Brain pericyte (primary cell): ENCODE measurements at places on chromosomes 6 and 20.

GRCh38 chr20:7772371-7772770 is 167.9 kb downstream of the HAO1 start:
- DNase-seq: no peak

- DNase-seq: peak; percentile 89
Observed at GRCh38 chr6:27472617-27473400, at the start of gene ZNF184. TSS of gene ZNF184 (minus strand) at chr6:27473105. CDS start at chr6:27472294, 811 bp downstream.

DNA sequence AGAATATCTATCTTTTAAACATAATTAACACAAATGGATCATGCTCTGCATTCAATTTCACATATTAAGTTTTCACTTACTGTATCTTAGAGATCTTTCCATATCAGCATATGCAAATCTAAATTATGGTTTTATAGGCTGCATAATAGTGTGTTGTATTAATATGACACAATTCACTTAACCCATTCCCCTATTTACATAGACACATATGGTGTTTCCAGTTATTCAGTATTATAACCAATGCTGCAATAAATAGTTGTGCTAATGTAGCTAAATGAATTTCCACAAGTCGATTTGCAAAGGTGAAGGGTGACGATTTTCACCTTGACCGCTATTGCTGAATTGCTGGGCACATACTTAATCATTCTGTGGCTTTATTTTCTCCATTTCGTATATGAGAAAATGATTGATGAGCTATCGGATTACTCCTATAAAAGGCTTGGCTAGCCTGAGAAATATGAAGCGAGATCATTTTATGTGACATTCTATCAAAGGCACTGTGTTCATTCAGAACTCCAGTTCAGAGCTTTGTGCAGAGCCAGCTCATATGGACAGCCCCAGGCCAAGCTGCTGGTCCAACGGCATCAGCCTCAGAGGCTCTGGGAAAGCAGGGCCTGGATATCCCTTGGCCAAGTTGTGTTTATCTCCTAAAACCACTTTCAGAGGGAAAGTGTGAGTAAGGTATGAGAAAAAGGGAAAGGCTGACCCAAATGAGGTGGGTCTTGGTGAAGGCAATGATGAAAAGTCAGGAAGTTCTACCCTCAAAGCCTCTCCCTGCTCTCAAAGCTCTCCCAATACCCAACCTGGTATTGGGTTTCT is 50.8 kb downstream of the GFOD1 start:
- DNase-seq: no peak

GRCh38 chr20:23092861-23093495 is 6.9 kb upstream of the CD93 start:
- DNase-seq: no peak

- DNase-seq: no peak
Observed at GRCh38 chr20:57811374-57812020, 101.7 kb upstream of the PMEPA1 start.

DNA sequence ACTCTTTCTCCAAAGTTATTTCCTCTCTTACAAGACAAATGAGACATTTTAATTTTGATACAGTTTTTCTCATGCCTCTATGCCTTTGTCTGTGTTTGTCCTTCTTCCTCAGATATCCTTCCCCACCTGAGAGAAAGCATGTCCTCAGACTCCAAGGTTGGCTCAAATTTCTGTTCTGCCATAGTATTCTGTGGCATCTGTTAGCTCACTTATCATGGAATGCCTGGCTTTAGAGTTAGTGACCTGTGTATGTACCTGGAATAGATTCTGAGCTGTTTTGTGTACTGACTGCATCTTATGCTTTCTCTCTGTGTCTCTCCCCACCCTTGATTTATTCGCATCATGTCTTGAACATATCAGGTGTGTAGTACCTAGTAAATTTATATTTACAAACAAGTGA is 90.0 kb downstream of the CENPW start:
- no peak for DNase-seq

DNA sequence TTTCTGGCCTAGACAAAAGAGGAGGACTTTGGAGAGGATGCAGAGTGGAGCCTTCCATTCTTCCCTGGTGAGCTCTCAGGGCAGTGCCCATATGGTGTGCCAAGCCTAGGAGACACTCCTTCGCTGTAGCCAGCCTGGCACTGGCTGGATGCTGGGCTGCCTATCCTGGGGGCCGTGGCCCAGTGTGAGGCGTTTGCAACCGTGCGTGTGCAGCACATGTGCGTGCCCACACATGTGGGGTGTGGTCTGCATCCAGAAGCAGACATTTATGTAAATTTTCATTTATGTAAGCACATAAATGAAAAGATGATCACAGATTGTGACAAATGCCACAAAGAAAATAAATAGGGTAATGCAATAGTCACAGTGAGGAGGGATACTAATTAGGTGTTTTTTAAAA is 35.8 kb upstream of the ZNF831 start:
- DNase-seq: no peak

DNA sequence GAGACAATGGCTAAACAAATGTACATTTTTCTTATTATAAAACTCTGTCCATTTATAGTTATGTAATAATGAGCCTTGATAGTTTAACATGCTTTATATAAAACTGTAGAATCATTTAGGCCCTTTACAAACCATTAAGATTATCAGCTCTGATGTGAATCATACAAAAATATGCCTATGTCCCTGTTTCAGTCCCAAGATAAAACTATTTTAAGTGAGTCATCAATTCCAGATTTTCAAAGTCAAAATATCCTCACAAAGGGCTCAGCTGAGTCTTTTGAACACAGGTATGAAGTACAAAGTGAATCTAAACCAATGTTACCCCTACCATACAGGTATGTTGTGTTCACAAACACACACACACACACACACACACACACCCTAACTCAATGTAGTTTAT is 88.0 kb downstream of the PTPRK start:
- no peak for DNase-seq

GRCh38 chr6:44235269-44235668 is 11.6 kb upstream of the HSP90AB1 start:
- no peak for DNase-seq

DNA sequence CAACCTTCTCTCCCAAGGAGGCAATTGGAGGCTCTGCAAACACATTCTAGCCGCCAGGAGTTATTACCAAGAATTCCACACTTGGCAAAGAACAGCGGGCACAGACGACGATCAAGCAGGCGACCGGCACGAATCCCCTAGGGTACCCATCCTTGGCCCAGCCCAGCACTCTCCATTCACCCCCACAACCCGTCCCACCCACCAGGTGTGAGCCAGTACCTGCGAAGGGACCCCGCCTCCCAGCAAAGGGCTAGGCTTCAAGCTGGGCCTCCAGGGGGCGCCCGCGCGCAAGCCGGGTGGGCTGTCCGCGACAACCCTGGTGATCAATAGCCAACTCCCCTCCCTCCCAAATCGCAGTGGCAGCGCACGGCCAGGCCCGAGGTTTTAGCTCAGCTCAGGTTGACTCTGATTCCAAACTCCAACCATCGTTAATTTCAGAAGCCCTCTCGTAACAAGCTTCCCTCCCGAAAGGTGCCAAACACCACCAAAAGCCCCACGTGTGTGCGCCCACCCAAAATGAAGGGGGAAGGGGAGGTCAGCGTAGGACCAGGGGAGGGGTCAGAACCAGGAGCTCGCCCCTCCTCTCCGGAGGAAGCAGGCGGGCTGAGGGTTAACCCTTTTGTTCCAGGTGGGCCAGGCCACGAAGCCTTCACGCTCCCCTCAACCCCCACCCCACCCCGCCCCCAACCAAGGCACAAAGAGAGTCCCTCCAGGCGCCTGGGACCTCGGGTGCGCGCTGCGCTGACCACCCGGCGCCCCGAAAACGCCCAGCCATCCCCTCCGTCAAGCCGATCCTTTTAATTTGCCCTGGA is 2.1 kb downstream of the SALL4 start:
- no peak for DNase-seq

DNA sequence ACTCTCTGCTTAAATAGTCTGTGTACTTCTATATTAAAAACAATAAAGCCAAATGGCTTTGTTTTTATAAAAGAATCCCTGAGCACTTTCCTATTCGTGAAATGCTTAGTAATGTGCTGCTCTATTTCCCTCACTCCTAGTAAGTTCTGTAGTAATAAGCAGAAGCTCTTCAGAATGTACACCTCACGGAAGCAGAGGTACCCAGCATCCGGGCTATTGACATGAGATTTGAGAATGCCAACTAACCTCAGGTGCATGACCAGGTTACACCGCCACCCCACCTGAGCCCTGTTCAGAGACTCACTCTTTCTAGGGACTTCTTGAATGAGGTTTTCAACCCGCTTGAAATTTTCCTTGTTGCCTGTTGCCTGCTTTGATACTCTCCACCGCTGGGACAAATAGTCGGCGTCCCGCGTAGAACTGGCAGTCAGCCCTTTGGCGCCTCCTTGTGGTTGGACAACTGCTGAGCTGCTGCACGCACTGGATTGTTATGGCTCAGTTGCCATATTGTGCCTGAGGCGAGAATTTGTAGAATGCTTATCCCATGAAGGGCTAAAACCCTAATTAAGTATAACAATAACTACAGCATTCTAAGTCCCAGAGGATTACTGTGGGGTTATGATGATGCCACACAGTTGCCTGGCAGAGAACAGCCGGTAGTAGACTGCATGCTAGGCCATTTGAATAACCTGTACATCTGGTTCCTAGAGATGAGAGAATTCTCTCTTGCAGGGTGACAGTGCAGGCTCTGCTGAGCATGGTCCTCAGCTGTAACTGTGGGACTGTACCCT is 95.4 kb downstream of the KHDC1L start:
- peak; percentile 40 for DNase-seq

DNA sequence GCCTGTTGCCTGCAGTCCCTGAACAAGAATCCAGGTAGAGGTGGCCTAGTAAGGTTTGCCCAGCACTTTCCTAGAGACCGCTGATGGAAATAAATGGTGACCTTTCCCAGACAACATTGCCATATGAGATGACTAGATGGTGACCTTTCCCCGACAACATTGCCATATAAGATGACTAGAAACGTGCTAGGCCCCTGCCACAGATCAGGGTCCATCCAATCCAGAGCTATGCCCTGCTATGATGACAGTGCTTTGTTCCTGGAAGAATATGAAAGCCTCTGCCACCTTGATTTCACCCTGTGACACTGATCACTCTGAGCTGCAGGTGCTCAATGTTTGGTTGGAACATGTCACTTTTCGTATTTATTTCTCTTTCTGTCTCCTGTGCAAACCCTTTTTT is 133.8 kb upstream of the SPTLC3 start:
- DNase-seq: no peak

DNA sequence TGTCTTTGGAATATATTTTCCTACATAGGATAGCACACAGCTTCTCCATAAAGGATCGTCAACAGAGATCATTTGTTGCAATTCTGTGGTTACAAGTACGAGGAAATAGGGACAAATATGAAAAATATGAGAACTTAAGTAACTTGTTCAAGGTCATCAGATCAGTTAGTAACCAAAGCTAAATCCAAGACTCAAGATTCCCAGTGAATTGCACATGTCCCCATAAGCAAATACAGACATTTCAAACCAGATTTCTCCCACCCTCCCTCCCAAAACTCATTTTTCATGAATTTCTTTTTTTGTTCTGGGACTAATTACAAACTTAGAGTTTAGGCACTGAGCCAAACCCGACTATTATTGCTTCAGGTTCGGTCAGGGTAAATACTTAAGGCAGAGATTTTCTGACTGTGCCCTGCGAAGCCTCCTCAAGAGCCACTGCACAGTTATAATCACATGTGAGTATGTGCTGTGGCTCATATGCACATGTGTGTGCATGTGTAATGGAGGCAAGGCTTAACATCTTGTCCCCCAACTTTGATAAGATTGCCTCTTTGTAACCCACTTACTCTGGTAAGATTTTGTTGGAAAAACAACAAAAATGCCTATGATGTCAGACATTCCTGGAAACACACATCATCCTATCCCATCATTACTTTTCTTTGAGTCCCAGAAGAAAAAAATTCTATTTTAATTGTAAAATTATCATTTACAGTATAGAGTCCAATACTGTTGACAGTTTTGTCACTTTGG is 216.2 kb downstream of the CD83 start:
- DNase-seq: no peak

DNA sequence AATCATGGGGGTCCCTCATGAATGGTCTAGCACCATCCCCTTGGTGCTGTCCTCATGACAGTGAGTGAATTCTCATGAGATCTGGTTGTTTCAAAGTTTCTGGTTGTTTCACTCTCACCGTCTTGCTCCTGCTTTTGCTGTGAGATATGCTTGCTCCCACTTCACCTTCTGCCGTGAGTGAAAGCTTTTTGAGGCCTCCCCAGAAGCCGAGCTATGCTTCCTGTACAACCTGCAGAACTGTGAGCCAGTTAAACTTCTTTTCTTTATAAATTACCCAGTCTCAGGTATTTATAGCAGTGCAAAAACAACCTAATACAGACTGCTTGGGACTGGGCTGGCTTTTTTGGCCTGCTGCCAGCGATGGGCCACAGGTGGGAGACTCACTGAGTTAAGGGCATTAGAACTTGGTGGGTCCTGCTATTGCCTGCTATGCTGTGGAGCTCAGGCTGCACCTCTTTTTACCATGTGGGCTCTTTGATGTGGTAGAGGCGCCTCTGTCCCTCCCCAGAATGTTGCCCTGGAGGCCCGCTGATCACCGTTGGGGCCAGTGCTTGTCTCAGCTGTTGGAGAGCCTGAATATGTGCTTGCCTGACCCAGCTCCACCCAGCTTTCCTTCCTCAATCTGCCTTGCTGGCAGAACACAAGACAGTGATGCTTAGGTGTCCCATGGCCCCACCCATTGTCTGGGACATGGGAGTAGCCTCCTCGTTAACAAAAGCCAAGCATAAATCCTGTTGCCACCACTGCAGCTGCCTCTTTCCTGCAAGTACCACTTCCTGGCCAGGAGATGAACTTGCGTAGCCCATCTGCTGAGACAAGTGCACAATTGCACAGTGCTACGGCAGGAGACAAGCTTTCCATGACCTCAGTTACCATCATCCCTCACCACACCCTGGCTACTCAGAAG is 47.1 kb downstream of the IGF2R start:
- no peak for DNase-seq

DNA sequence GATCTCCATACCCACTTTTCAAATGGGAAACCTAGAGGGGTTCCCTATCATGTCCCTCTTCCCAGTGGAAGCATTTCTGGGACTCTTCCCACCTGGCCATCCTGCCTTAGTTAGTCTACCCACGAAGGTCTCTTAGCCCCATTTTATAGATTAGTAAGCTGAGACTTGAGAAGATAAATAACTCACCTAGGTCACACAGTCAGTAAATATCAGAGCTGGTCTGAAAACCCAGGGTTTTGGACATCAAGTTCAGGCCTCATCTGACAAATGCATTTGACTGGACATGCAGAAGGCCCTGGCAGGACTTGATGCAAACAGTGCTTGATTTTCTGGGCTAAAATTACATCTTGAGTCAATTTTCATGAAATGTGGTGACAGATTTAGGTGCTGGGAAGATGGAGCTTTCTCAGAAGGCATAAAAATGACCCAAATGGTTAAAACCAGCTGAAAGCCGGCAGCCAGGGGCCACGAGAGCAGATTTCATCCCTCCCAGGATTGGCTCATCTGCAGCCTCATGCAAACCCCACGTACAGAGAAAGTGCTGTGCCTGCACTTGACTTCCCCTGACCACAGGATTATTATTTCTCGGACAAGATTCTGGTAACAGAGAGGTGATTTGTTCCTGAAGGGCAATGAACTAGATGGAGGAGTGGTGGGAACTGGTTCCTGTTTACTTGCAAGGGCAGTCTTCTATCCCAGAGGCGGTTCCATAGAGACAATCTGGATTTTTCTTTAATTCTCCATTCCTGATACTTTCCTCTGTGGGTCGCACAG is 23.1 kb downstream of the CPNE5 start:
- no peak for DNase-seq

- DNase-seq: no peak
Observed at GRCh38 chr20:61575151-61575937, 323.3 kb downstream of the CDH4 start.
